ENCODE measurements at places on chromosomes 3 and 15.

GRCh38 chr15:68676011-68676605, 97.3 kb downstream of the CORO2B start:
- DNase-seq = no peak

GRCh38 chr3:20853890-20854289, 667.9 kb upstream of the SGO1 start:
- no peak for DNase-seq

- peak; percentile 85 for DNase-seq
Observed at GRCh38 chr3:52436500-52437149, 8.3 kb downstream of the SEMA3G start.

GRCh38 chr3:15345066-15345607, 12.8 kb upstream of the SH3BP5 start:
- no peak for DNase-seq

DNA sequence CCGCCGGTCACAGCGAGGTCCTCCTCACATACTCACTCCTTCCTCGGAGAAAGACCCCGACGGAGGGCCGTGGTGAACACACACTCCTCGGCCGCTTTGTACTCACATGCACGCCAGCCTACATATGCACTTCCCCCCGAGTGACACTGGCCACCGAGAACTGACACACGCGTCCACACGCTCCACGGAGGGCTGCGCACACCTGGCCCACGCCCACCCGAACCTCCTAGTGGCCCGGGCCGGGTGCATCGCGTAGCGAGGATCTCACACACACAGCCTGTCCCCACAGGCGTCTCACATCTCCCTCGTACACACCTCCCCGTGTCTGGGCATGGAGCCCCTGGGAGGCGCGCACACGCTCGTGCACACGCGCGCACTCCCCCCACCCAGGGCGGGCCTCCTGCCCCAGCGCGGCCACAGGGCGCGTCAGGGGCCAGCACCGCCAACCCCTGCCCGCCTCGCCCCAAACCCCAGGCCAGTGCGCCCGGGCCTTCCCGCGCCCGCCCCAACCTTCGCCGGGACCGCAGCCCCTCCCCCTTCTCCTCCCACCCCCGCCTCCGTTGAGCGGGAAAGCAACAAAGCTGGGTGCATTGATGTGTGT, 411 bp upstream of the C3orf70 start:
- no peak for DNase-seq

DNA sequence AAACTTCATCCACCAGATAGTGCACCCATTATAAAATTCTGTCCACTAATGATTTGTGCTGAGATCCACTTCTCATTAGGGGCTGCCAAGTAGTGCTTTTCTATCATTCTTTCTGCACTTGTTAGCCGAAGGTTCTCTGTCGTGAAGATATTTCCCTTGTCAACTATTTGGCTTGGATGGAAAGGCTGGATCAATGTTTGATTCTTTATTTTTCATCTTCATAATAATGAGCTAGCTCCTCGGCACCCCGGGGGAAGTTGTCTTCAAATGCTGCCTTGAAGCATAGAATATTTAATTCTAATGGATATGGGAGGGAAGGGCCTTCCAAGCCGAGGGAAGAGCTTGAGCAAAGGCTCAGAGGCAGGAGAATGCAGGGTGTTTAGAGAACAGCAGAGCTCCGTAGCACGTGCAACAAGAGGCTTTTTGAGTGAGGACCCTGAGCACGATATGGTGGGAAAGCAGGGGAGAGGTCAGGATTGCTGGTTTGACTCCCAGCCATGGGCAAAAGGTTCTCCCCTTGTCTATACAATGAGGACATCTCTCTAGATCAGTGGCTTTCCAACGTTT, 16.3 kb upstream of the MUC20 start:
- no peak for DNase-seq

DNA sequence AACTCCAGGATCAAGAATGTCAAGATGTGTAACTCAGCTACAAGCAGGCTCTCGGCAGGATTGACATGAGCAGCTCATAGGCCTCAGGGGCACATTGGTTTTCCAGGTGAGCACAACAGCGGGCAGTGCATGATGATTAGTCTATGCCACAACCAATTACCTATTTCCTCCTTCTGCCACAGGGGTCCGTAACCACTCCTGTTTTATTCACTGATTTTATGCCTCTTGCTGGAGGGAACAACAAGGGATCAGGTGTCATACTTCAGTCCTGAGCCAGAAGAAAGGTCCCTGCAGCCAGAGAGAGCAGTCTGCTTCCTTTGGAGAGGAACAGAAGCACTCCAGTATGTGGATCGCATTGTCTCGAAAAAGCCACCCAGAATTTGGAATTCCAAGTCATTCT, 35.1 kb upstream of the PTPRG start:
- no peak for DNase-seq

DNA sequence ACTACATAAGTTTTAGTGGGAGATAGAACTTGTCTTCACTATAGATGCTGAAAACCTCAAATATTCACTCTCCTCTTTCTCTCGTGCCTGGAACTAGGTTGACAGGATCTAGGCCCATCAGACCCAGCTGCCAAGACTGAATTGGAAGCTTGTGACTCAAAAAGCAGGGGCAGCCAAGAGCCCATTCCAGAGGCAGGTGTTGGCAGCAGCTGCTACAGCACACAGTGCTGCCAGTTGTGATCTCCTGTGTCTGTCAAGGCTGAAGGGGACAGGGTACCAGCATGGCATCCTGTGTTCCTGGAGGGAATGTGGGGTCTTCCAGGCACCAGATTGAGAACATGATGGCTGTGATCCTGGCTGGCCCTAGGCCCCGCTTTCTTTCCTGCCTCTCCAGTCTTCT, 92.5 kb upstream of the MB21D2 start:
- DNase-seq = no peak

DNA sequence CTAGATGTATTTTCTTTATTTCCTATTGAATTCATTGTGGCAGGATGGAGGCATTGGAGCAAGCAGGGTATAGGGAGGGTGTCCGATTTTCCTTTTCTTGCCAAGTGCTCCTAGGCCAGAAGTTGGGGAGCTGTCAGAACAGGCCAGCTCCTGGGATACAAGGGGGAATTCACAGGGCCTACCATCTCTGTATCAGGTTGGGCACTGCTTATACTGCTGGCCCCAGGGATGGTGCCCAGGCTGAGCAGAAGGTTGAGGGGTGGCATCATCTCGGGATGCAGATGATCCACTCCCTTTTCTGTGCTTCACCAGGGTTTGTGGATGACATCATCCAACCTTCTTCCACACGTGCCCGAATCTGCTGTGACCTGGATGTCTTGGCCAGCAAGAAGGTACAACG, 79.5 kb downstream of the PCCB start:
- no peak for DNase-seq

DNA sequence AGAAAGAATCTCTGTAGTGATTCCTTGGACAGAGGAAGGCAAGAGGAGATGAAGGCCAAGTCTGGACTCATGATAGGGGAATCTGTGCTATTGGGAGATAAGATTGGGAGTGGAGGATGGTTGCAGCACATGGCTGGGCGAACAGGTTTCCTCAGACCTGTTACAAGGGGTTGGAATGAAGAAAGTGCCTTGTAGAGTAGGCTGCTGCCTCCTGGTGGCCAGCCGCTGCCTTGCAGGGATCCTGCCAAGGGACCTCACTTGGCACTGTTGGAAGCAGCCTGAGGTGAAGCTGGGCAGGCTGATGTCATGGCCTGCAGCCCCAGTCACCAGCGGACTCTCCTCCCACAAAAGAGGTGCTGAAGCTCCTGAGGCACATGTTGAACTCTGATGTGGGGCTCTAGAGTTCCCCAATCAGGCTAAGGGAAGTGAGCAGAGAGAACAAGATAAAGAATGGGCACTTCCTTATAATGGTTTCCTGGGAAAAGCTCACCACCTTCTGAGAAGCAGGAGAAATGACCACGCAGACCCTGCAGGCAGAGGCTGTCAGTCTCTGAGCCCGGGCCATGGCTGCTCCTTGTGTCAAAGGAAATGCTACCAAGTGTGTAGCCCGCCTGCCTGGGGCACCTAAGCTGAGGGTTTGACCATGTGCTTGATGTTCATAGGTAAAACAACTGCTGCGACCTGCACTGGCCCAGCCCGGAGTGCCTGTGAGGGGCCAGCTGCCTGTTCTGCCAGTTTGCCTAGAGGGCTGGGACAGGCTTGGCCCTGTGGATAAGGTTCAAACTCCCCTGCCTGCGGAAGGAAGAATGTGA, 1.6 kb upstream of the TEX264 start:
- peak; percentile 87 for DNase-seq

- DNase-seq = peak; percentile 66
Observed at GRCh38 chr3:197730200-197730599, 6.5 kb downstream of the RUBCN start.

DNA sequence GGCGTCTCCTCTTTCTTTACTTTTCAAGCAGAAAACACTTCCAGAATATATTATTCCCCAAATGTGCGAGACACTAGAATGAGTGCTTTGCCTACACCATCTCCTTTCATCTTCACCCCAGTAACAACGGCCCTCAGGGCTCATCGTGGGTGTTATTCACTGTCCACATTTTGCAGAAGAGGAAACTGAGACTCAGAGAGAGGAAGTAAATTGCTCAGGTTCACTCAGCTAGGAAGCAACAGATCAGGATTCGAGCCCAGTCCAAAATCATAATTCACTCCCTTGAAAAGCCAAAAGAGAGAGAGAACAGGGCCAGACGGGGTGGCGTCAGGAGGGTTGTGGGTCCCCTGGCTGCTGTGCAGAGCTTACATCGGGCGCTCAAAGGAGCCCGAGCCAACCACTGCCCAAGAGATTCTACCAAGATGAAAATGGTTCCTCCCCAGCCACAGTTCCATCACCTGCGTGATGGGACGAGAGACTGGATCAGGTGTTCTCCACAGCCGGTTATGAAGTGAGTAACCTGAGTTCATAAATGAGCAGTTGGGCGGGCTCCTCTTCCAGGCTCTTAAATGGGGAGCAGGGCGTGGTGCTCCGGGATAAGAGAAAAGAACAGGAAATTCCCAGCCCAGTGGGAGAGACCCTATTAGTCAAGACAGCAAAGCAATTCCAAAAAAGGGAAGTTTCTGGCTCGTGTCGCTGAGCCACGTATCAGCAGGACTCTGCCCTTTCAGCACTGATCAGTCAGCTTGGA, 48.6 kb upstream of the FLNB start:
- DNase-seq = peak; percentile 70

DNA sequence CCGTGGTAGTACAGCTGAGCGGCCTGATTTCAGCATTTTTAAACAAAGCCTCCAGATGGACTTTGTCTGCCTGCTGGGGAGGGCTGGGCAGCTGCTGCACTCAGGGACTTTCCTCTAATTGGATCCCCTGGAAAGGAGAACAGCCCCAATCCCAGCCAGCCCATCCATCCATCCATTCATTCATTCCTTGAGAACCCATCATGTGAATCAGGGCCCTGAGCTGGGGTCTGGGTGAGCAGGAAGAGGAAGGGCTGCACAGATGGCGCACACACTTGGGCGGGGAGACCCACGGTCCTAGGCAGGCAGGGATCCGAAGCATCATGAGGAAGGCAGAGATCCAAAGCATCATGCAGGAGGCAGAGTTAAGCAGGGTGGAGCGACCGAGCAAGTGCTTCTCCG, 45.7 kb downstream of the TPRA1 start:
- DNase-seq = no peak

- DNase-seq = peak; percentile 72
Observed at GRCh38 chr3:123489400-123490004, 40.6 kb upstream of the ADCY5 start.

DNA sequence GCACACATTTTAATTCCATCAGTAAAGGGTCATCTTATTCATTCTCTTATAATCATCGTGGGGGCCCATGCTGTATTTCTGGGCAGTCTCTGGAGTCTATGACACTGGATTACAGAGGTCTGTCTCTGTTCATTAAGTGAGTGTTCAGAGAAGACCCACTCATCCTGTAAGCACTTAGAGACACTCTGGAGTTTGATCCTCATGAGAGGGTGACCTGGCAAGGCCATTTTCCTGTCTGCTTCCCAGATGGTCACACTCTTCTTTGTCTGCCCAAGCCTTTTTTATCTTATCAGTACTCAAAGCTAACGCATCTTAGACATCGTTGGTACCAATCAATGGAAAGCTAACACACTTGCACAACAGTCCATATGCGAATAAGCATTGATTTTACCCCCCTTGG, 333.1 kb downstream of the RORA start:
- no peak for DNase-seq

- DNase-seq = no peak
Observed at GRCh38 chr15:68387381-68388143, 44.4 kb downstream of the ITGA11 start.

DNA sequence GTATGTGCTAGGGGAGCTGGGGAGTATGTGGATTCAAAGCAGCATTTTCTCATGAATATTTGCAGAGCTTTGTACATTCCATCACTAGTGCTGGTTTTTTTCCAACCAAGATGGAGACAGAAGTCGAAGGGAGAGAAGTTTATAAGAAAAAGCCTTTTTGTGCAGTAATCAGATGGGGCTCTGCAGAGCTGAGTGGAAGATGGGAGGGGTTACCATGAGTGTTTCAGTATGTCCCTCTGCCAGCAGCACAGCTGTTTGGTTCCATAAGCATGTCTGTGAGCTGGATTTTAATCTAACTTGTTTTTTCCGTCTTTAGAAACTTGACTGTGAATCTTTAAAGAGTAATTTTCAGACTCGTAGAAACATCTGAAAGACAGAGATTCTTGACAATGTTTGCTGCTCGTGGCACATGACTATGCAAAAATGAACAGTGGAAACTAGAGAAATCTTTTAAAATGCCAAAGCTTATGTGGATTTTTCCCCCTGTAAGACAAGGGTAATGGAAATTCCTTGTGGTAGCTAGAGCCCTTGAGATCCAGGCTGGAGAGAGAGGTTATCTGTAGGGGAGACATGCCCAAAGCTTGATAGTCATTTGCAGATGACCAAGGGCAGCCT, 20.3 kb downstream of the STARD9 start:
- peak; percentile 48 for DNase-seq

DNA sequence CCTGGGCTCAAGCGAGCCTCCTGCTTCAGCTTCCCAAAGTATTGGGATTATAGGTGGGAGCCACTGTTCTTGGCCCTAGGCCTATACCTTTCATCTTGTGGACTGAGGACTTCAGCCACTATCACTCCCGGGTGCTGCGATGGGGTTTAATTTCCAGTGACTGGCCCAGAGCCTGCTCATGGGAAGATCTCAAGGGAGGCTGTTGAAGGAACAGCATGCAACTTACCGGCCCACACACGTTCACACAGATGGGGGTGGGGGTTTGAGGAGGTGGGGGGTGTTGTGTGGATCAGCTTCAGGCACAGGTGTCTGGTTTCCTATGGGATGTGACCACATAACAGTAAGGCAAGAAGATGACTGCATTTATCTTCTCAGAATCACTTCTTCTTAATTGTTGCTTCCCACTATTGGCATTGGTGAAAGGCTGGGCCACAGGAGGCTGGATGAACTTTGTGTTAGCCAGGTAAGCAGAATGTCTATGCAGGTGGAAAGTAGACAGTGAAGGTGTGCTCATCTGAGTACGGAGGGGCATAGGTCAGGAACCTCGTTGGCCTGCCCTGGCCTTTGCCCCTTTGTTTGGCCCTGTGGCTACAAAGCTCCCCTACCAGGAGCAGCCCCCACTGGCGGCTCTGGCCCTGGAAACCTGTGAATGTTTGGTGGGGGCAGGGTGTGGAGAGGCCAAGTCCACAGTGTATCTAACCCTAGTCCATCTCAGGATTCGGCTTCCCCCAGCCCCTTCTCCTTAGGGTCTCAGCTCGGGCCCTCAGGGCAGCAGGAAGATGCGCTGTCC, 1.4 kb upstream of the APBA2 start:
- no peak for DNase-seq

GRCh38 chr3:11774296-11774877, 72.3 kb downstream of the TAMM41 start:
- peak; percentile 57 for DNase-seq

GRCh38 chr3:29914861-29915524, 634.1 kb downstream of the RBMS3 start:
- DNase-seq = peak; percentile 17
